Hematopoietic multipotent progenitor cell treated with erythropoietin and hydrocortisone succinate and interleukin-3 and kit ligand, for 6 days (in vitro differentiated cells): ENCODE measurements at places on chromosomes 12 and 14.

- DNase-seq, result no peak
These were observed 42.9 kb downstream of the ELK3 start for GRCh38 chr12:96237035-96237434.

DNA sequence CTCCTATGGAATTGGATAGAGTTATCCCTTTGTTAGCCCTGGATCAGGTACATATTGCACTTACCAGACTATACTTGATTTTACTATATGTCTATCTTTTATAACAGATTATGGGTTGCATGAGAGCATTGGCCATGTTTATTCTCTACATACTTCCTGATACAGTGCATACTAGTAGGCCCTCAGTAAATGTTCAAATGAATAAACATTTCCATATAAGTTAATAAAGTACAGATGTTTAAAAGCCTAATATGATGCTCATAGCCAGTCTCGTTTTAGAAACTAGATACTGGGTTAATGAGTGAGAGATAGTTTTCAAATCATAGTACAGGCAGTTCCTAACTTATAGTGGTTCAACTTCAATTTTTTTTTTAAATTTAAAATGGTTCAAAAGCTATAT is 39.5 kb upstream of the TOMM20L start:
- no peak for DNase-seq

DNA sequence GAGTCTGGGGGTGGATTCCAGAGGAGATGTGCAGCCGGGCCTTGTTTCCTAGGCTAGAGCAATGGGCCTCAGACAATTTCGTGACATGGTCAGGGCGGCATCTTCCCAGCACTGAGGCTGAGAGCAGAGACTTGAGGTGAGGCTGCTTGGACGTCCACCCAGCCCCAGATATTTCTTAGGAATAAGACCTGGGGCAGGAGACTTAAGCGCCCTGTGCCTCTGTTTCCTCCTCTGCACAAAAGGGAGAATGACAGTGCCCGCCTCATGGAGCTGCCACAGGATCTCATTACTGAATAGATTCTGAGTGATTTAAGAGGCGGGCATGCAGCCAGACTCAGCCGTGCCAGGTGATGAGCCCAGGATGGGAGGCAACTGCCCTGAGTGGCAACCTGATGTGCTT is 297.9 kb upstream of the SFSWAP start:
- no peak for DNase-seq

DNA sequence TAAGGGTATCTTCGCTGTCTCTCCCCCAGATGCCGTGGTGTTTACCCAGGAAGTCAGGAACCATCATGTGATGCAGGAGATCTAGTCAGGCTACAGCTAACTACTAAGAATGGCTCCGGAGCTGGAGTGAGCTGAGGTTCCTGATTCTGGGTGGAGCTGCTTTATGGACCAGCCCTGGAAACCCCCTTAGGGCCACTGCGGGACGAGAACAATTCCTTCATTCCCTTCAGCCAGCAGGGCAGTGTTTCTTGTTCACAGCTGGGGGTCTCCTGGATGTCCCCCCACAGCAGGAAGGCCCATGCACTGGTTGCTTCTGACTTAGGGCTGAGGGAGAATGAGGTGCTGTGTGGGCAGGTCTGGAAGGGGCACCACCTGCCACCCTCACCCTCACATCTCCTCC is 199.3 kb downstream of the ADGRD1 start:
- DNase-seq, result no peak

- DNase-seq, result no peak
These were observed 12.5 kb upstream of the SAMD4A start for GRCh38 chr14:54554401-54554800.

- no peak for DNase-seq
These were observed 462.5 kb downstream of the AEBP2 start for GRCh38 chr12:19901841-19902240.

GRCh38 chr14:94144765-94145164 is 15.4 kb upstream of the IFI27L2 start:
- DNase-seq, result no peak

GRCh38 chr14:92470215-92470614 is 43.4 kb upstream of the RIN3 start:
- DNase-seq, result no peak

DNA sequence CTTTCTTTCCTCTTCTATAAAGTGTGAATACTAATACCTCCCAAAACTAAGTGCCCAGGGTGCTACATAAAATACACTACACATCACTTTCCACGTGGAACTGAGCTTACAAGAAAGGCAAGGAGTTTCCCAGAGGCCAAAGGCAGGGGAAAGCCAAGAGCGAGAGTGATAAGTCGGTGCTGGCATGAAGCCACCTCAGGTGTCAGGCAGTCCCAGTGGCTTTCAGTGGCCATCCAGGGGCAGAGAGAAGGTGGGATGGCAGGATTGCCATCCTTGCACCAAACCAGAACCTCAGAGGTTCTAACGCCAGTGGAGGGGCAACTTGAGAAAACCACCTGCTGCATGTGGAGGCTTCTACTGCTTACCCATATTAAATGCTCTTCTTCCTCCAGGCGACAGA is 79.7 kb upstream of the DIO3 start:
- DNase-seq, result no peak

- DNase-seq, result peak; percentile 71
These were observed 103.9 kb upstream of the MYL2 start for GRCh38 chr12:111024205-111024801.

DNA sequence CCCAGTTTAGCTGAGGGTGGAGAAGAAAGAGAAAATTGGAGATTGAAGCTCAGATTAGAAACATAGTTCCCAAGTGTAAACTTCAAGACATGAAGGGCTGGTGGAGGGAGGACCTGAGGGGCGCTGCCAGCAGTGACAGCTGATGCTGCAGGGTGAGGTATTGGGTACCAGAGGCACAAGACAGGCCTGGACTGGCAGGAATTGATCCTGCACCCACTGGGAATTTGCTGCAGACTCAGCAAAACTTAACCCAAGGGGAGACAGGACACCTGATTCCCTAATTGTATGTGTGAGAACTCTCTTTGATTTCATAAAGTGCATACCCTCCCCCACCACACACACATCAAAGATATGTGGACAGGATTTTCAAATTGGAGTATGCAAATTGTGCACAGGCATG is 11.6 kb downstream of the PTPRR start:
- no peak for DNase-seq

DNA sequence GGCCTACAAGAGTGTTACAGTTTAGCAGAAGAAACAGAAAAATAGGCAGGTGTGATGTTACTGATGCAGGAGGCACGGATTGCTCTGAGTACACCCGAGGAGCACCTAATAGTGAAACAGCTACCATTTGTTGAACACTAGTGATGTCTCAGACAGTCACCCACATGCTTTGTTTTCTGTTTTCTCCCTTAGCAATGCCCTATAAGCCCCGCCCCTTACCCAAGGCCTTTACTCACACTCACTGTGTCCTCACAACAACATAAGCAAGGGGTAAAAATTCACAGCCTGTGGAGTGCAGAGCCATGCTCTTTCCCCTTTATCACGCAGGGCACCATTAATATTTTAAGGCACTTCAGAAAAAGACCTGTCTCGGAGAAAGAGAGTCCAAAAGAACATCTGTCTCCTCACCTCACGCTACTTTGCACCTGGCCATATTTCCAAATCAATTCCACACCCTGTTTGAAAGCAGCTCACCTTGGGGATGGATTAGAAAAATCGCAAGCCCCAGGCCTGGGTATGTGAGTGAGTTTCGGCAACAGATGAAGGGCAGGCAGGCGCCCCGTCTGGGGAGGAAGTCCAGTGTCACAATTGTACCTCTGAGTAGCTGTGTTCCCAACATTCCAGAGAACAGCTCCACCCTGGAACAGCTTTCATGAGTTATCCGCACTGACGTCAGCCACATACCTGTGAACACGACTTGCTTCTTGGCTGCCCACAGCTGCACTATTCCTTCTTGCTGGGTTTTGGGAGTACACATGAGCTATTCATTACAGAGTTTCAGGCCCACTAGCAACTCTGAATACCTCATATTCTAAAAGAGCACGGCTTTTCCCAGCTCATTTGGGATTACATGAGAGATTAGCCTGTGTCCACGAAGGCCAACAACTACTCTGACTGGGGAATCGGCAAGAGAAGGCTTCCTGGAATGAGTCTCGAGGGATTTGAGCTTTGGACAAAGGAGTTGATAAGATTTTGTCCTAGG is 26.0 kb downstream of the MAPK1IP1L start:
- no peak for DNase-seq

- no peak for DNase-seq
These were observed 176.3 kb downstream of the ESR2 start for GRCh38 chr14:64117671-64118402.

DNA sequence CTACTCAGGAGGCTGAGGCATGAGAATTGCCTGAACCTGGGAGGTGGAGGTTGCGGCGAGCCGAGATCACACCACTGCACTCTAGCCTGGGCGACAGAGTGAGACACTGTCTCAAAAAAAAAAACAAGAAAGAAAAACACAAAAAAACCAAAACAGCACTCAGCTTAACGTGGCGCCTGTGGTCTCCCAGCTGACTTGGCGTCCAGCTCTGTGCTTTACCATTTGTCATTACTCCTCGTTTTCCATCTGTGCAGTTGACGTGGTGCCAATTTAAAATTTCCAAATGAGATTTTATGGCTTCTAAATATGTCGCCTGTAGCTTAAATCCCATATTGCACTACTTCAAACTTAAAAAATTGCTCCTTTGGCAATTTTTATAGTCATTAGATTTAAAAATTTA is 2.0 kb downstream of the MGP start:
- DNase-seq, result no peak

DNA sequence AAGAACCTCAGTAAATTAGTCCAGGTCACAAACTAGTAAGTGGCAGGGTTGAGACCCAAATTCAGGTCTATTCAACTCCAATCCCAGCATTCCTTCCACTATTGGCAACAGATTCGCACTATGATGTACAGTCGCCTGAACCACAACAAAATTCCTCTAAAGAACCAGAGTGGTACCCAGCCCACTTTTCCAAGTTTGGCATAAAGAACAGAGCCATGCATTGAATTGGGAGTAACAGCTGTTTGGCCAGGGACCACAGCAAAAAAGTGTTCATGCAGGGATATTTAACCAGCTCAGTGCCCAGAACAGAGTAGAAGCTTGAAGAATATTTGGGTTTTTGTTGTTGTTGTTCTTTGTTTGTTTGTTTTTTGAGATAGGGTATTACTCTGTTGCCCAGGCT is 9.7 kb downstream of the TC2N start:
- no peak for DNase-seq

DNA sequence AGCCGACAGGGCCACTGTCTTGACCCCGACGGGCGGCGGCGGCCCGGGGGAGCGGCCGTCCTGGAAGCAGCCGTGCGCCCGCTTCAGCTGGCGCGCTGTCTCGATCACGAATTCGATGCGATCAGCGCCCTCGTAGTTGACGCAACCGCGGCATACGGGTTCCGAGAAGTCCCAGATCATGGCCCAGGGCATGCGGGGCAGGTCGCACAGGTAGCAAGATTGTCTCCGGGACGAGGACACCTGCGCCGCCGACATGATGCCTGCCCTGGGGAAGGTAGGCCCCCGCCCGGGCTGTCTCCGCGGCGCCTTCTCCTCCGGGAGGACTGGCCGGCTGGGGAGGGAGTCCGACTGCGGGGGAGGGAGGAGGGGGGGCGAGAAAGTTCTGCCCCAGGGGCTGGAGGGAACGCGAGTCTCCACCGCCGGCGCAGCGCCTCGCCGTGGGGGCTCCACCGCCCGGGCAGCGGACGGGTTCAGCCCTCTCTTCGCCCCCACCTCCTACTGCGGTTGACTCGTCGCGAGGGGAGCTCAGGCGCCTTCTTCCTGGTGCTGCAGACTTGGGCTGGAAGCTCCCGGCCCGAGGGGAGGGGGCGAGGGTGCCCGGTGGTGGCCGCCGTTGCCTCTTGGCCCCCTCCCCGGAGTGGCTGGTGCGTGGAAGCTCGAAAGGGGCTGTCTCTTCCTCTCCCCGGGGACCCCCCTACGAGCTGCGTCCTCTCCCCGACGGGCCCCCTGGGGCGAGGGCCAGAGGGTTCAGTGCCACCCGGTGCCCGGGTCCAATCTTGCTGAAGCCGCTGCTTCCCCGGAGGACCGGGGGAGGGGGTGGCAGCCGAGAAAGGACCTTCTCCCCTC is 747 bp downstream of the IRF2BPL start:
- peak; percentile 70 for DNase-seq

- DNase-seq, result no peak
These were observed 9.7 kb downstream of the KRT1 start for GRCh38 chr12:52670506-52670905.

GRCh38 chr14:65789363-65789762 is 376.8 kb downstream of the FUT8 start:
- DNase-seq, result no peak

DNA sequence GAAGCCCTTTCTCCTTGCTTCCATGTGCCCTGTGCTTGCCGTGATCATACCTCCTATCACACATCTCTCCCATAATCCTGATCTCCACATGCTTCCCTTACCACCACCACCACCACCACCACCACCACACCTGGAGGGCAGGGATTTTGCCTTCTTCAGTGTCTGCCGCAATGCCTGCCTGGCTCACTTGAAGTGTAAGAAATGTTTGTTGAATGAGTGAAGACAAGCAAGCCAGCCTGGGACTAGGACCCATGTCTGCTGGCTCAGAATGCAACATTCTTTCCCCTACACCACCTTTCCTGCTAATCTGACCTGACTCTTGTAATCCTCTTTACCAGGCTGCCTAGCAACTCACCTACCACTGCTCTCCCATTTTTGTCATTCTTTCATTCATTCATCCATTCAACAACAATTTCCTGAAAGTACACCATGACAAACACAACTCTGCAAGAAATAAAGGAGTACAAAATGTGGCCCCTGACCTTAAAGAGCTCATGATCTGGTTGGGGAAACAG is 3.5 kb upstream of the NID2 start:
- no peak for DNase-seq

- no peak for DNase-seq
These were observed 283.6 kb downstream of the DPF3 start for GRCh38 chr14:72610096-72610830.

DNA sequence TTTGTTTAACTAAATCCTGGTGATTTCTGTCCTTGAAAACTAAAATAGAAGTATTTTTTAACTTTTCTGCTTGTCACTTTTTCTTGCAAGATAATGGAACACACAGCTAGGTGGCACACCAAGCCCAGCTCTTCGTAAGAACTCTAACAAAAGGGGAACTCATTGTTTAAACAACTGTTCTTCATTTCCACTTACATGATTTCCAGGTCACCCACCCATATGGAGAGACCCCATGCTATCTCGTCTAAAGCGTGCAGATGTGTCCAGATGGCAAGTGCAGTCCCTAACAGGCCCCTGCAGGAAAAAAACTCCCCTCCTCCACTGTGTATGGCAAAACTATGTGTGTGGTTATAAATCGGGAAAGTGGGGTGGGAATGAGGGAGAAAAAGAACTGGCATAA is 43.3 kb upstream of the NT5DC3 start:
- DNase-seq, result peak; percentile 63
